ENCODE measurements at places on chromosomes 5 and 9. TPM values are rescaled to one million over a fixed set of nuclear protein-coding genes. Genes with fewer than 3 reads are reported as not detected.
A peak's percentile ranks its signal among the peaks of the same experiment; 100 is the strongest.

GRCh38 chr9:114383521-114384231 lies 4.1 kb downstream of the AKNA start:
- no peak for DNase-seq

BAAT gene
- 0.24 TPM for total RNA-seq

DNA sequence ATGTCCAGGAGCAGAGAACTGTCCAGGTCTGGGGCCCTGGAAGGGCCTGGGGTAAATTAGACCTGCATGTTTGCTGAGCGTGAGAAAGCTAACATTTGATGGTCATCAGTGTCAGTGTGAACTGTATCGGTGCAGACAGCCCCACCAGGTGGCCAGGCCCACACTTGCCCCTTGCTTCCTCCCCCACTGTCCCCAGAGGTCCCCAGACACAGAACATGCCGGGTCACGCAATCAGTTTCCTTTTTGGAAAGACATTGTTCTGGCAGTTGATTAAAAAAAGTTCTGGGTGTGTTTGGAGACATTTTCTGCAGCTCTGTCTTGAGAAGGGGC lies 1.5 kb downstream of the NKD2 start:
- DNase-seq, result peak; percentile 53

FBXL7 gene
- 32.6 TPM for total RNA-seq

- DNase-seq, result no peak
These were observed 22.8 kb downstream of the FPGS start for GRCh38 chr9:127825319-127826051.

TMEM215 gene
- total RNA-seq, result not detected

DNA sequence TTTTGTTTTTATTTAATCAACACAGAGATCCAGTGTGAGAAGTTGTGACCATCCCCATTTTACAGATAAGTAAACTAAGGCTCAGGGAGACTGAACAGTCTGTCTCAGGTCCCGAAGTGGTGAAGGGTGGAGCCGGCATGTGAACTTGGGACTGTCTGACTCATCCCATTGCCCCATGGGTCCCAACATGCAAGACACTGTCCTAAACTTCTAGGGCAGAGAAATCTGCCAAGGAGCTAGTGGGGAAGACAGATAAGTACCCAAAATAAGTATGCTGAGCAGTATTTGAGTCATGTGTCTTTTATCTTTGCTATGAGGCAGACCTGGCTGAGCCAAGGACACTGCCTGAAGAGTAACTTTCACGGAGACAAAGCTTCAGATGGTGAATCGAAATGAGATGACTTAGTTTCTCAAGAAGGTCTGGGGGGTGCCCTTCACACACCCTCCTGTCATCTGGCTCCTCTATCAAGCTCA lies 64.3 kb upstream of the SLC25A51 start:
- peak; percentile 29 for DNase-seq

TPD52L3 gene
- total RNA-seq, result not detected

GRCh38 chr5:140806834-140807775 lies at the start of gene PCDHA4:
Gene PCDHA4 (plus strand): TSS chr5:140807068.
- DNase-seq, result no peak

DNA sequence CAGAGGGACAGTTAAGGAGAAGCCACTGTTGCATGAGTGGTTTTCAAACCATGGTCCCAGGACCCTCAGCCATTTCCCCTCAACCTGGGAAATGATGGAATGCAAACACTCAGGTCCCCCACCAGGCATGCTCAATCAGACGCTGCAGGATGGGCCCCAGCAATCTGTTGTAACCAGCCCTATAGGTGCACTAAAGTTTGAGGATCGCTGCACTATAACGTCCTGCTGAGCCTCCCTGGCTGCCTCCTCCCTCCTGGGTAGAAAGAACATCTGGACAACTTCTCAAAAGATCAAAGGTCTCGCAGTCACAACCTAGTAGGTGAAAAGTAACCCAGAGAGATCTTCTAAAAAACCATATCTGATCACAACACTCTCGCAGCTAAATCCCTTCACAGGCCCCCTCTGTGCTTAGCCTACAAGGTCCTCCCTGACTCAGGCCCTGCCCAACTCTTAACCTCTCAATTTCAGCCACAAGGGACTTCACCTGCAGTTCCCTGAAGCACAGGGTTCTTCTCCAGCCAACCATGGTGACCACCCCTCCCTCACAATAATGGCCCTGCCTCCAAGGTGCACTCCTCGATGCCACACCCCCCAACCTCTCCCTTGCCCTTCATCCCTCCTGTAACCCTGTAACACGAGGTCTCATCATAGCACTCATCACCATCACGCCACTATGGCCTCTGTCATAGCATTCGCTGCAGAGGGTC lies 3.5 kb downstream of the SHB start:
- no peak for DNase-seq

CYLC2 gene
- total RNA-seq, result not detected

LEAP2 gene
- 0.60 TPM for total RNA-seq

- DNase-seq, result no peak
These were observed 55.1 kb upstream of the SLC1A1 start for GRCh38 chr9:4435197-4435596.

GRCh38 chr5:76082772-76083554 lies at the start of gene SV2C:
Gene SV2C (plus strand): TSS chr5:76083383. CDS start chr5:76131751, 48,368 bp downstream.
- DNase-seq, result peak; percentile 87

DNA sequence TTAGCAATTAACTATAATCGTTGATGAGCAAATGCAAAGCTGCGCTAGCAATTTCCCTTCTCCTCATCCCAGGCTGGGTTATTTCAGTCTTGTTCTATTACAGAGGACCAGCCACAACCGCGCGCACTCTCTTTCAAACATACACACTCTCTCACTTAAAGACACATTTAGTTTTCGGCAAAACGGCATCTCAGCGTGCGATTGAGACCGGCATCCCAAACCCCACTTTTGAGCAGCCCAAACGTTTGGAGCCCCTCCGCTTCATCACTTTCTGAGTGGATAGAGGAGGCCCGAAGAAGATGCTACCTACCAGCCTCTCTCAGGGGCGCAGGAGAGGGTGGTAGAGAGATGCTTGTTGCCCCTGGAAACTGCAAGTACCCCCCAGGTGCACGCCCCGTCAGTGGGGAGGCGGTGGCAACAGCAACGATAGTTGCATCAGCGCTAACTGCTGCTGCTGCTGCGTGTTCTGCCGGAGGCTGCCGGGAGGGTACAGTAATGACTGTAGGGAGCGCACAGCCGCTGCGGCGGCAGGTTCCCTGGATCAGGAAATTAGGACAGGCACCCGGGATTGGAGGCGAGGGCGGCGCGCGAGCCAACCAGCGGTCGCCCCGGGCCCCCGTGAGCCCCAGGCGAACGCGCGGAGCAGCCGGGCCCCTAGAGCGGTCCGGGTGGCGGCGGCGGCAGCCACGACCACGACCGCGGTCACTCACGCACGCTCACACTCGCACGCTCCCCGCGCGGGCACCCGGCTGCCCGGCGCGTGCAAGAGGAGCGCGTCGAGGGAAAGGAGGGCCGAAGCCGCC lies 467 bp upstream of the VLDLR start:
- peak; percentile 91 for DNase-seq

- DNase-seq, result no peak
These were observed 49.6 kb upstream of the ADRB2 start for GRCh38 chr5:148776780-148777179.

DNA sequence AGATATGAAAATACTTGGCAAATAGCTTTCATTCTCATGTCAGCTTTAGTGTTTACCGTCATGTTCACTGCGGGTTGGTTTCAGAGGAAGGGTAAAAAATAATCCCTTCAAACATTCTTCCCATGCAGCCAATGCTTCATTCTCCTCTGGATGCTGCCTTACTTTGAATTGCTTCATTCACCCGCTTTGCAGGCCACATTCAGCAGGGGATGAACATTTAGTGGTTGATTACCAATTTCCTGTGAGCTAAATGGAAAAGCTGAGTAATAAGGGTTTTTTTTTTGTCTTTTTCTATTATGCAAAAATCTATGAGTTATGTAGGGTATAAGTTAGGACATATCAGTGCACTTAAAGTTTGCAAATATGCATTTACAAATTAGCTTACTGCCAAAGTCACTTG lies 96.3 kb upstream of the MEF2C start:
- no peak for DNase-seq

DNA sequence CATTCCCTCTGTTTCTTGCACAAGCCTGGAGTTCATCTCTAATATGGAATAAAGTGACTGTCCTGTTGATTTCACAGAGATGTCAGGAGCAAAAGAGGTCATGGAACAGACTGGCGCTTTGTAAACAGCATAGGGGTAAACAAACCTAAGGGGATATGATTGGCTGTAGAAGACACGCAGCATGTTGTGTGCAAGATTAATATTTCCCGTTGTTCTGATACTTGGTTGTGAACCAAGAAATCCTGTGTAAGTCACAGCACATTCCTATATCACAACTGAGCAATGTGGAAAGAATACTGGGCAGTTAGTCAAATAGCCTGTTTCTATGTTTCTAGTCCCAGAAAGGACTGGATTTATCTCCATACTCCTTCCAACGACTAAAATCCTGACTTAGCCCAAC lies 3.2 kb downstream of the ADAMTS12 start:
- no peak for DNase-seq

DNA sequence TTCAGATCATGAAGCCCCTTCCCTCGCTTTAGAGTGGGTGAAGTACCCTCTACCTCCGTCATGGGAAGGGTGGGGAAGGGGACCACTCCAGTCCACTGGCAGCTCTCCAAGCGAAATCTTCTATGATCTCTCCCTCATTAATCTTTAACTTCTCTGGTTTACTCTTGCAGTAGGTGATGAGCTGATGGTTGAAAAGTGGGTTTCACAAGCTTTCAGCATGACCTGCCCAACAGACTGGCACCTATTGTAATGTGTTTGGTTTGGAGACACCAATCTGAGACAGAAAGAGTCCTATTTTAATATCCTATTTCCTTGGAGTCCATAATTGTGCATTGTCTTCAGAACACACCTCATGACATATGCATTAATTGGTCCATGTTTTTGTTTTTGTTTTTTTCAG lies 70.8 kb upstream of the TGFBR1 start:
- DNase-seq, result no peak

GRCh38 chr9:4985386-4986266 lies 554 bp downstream of the JAK2 start:
- DNase-seq, result no peak

ZNF79 gene
- 7.9 TPM for total RNA-seq

CRHBP gene
- not detected for total RNA-seq

GRCh38 chr9:93340091-93340490 lies 111.4 kb upstream of the FAM120A start:
- DNase-seq, result no peak

DNA sequence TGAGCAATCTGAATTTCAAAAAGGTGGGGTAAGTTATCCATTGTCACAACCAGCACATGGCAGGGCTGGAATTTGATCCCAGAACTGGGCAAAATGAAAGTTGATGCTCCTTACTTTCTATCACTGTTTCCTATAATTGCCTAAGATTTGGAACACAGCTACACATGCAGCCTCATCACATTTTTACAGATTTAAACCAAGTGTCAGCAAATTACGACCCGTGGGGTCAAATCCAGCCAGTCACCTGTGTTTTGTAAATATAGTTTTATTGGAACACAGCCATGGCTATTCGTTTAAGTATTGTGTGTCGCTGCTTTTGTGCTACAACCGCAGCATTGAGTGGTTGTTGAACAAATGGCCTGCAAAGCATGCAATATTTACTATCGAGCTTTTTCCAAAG lies 94.3 kb downstream of the SREK1 start:
- no peak for DNase-seq

DNA sequence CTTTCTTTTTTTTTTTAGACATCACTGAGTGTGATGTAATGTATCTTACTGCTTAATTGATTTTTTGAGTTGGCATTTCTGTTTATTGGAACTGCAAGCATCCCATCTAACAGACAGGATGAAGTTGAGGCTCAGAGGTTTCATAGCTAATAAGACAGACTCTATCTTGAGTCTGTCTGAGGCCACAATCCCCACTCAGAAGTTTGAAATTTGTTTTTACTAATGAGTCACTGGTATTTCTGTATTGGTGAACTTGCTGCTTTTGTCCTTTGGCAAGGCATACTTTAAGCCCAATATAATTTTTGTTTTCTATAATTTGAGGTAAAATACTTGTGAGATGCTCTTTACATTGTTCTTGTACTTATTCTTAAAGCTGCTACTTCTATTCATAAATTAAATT lies 491.2 kb downstream of the PSAT1 start:
- no peak for DNase-seq

GRCh38 chr5:14143546-14143840 lies 351 bp downstream of the TRIO start:
- DNase-seq, result no peak

- no peak for DNase-seq
These were observed 198.3 kb downstream of the SREK1 start for GRCh38 chr5:66342341-66342880.

DNA sequence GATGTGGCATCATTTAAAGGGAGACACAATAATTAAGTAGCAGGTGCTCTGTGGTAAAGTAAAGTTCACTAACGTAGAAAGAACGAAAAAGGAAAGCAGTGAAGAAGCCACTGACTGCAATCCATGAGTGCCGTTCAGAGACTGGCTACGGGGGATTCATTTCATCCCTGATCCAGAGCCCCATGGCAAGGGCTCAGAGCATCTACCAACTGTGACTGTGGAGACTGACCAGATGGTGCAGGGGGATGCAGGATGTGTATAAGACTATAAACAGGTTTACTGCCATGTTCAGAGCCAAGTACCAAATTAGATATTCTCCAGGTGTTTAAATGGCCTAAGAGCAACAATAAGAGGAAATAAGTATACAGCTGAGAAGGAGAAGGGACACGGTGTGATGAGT lies 47.7 kb downstream of the MARCHF11 start:
- DNase-seq, result no peak

DNA sequence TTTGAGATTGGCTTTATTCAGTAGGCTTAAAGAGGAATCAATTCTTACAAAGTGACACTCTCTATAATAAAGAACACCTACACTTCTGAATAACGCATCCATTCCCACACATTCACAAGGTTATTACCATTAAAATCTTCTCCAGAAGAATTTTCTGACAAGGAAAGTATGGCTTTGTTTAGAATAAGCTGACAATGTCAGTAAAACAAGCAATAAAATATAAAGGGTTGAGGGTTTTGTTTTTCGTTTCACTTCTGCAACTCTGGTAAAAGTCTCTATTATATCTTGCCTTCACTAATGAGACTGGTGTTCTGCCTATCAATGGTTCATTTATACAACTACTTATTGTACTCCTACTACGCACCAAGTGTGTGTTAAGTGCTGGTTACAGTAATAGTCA lies 169.7 kb downstream of the NFIB start:
- DNase-seq, result no peak

- no peak for DNase-seq
These were observed 69.0 kb upstream of the FAM169A start for GRCh38 chr5:74934949-74935751.

GOLGA1 gene
- total RNA-seq, result 25.0 TPM

DNA sequence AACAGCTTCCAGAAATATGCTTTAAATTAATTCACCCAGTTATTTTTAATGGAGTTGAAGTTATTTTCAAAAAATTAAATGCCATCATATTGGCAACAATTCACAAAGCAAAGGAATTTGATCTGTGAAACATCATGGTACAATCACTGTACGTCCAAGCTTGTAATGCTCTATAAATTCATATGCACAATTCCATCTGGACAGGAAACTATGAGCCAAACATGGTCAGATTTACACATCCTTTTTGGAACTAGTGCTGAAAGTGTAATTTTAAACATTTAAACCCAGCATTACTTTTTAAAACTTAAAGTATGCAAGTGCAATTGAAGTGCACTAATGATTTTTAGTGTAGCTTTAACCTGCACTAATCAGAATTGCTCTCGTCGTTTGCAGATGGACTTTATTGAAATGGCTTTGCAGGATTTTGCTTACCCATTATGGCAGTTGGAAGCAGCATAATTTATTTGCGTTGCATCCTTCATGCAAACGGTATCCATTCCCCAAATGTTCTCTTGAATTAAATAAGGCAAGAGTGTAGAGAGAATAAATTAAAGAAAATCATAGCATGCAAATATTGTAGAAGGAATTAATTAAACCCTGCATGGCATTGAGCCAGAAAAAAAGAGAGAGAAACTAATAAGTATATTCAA lies 21.0 kb upstream of the OR13F1 start:
- DNase-seq, result no peak

IFNA1 gene
- total RNA-seq, result not detected

MARCOL gene
- not detected for total RNA-seq
